ENCODE measurements at places on chromosomes 5 and 9. TPM values are rescaled to one million over a fixed set of nuclear protein-coding genes. Genes with fewer than 3 reads are reported as not detected.
A peak's percentile ranks its signal among the peaks of the same experiment; 100 is the strongest.

GRCh38 chr5:56450766-56451165 lies 217.6 kb upstream of the ANKRD55 start:
- no peak overlapping the region for H3K4me3 ChIP-seq
- no peak for DNase-seq
- peaks cover 6% of the 10 kb centered on the region for H3K27me3 ChIP-seq

- H3K27me3 ChIP-seq, result no peaks in the 10 kb centered on the region
- H3K27ac ChIP-seq, result peak overlapping the region; percentile 5
- DNase-seq, result no peak
- peaks cover 46% of the 10 kb centered on the region for H3K4me1 ChIP-seq
- H3K4me3 ChIP-seq, result peak overlapping the region; percentile 40
- peaks cover 6% of the 10 kb centered on the region for H3K36me3 ChIP-seq
These were observed 11.4 kb downstream of the YTHDC2 start for GRCh38 chr5:113524927-113525326.

DNA sequence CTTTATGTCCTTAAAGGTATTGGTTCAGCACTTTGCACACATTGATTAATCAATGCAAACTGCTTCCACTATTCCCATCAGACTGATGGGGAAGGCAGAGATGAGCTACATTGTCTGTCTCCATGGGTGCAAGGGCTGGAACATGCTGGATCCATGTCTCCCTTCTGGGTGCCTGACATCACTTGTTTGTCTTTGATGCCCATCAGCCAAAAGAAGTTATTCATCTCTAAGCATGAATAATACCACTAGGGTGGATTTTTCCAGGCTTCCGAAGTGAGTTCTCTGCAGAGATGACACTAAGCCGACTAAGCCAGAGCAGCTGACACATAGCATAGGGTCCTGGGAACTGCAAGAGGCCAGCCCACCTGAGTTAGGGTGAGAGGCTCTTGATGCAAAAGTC lies 8.7 kb downstream of the FGF1 start:
- H3K27me3 ChIP-seq, result no peaks in the 10 kb centered on the region
- no peak overlapping the region for H3K4me3 ChIP-seq
- H3K27ac ChIP-seq, result no peak overlapping the region
- DNase-seq, result no peak
- H3K36me3 ChIP-seq, result no peaks in the 10 kb centered on the region

DNA sequence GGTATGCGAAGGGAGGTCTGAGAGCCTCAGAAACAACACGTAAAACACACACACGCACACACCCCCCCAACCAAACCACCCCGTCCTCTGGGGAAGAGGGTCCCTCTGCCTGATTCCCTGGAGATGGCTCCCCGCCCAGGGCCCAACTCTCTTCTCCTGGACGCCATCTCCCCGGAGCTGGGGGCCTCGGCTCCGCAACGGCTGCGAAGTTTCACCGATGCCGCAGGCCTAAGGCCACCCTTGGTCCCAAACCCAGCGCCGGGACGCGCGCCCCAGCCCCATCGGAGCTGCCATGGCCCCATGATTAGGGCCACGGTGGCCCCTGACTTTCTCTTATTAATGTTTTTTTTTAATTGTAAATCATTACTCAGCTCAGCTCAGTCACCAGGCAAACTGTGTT lies 181.4 kb upstream of the TBCA start:
- H3K27ac ChIP-seq, result no peak overlapping the region
- H3K4me3 ChIP-seq, result peak overlapping the region; percentile 56
- DNase-seq, result no peak
- peaks cover 17% of the 10 kb centered on the region for H3K4me1 ChIP-seq

Gene NR6A1
- 2.9 TPM for total RNA-seq
